ENCODE measurements at places on chromosomes 7 and 10.

DNA sequence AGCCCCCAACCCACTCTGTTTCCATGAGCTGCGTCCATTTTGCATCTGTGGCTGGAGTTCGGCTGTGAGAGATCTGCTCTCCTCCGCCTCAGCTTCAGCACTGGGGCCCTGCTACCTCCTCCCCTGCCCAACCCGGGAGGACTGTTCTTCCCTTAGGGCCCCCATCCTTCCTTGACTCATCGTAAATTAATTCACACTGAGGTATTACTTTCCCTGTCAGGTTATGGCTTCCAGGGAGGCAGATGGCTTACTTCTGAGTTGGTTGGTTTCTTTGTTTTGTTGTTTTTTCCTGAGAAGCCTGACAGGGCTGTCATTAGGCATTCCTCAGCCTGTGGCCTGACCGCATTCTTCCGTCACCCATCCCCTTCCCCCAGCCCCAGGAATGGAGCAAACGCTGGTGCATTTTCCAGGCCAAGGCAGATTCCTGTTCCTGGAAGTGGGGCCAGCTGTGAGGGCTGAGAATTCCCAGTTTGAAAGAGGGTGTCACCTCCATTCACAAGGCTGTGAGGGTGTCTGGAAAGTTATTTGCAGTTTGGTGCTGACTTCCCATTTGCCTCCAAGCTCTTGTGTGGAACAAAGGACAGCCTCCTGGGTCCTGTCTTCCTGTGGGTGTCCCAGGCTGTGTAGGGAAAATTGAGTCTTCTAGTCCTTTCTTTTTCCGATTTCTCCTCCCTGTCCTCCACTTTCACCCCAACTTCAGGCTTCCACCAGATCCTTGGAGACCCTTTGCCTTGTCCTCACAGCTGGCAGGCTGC lies 11.7 kb downstream of the CPA5 start:
- no peak for DNase-seq

GRCh38 chr10:79286318-79286951 lies 60.8 kb upstream of the PPIF start:
- peak; percentile 72 for DNase-seq

DNA sequence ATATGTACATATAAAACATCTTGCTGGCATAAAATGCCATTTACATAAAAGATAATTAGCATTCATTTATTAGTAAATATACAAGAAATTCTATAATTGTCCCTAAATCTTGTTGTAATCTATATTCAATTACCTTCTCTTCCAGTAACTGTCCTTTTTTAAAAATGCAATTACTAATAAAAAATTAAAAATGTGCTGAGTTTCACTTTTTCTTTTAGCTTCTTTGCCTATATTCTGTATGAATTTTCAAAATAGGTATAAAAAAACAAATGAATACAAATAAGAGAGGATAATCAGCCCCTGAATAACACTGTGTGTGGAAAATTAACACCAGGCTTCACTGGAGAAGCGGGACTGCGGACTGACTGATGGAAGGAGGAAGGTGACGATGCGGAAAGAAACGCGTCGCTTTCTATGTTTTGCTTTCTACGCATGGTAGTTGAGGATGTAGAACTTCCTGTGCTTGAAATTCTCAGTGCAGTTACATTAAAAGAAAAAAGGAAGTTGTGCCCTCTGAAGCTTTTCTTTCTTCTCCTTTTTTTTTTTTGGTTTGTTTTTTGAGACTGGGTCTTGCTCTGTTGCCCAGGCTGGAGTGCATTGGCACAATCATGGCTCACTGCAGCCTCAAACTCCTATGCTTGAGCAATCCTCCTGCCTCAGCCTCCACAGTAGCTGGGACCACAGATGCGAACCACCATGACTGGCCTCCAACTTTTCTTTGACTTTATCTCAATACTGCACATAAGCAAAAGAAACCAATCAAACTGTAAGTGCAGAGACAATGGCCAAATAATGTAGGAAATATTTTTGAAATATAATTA lies 7.4 kb upstream of the ZMYND11 start:
- DNase-seq = peak; percentile 27

GRCh38 chr7:135959646-135960363 lies 17.4 kb downstream of the MTPN start:
- DNase-seq = no peak

DNA sequence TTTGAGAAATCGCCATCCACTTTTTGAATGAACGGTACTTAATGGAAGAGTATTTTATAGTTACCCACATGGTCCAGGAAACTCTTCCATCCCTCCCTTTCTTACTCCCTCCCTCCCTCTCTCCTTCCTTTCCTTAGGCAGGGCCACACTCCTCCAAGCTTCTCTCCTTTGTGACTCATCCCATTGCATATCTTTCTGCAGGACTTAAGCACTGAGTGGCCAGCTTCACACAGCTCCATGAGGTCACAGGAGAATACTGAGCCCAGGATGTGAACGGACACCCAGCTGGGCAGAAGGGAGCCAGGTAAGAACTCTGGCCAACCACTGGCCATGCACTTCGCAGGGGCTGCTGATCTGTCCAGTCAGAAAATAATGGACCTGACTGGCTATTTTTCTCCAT lies 189.7 kb upstream of the ADCY1 start:
- DNase-seq = no peak

DNA sequence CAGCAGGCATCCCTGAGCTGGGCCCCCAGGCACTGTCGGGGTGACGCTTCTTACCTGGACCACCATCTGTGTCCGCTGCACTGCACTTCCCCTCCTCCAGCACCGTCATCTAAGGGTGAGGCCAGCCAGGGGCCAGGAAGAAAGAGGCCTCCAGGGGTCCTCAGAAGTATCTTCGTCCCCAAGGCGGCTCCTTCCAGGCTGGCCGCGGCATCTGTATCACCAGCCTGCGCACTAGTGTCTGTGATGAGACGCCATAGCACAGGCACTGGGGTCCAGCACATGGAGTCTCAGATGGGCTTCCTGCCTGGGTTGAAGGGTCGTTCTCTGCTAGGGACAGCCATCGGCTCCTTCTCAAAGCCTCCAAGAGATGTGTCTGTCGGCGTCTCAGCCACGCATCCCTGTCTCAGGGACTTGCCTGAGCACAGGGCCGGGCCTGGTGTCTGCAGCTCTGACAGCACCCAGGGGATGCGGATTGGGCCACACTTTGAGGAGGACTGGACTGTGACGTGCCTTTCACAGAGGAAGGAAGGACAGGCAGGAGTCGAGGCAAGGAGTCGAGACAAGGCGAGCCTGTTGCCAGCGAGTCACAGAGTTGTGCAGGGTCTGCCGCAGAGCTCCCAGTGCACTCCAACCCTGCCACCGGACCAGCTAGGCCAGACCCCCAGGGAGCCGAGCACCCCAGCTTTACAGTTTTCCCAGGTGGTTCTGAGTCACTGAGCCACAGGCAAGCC lies 101.5 kb upstream of the DIP2C start:
- DNase-seq = no peak

GRCh38 chr10:4033341-4033896 lies 248.4 kb upstream of the KLF6 start:
- DNase-seq = peak; percentile 18

GRCh38 chr10:48414778-48415177 lies 108.3 kb downstream of the MAPK8 start:
- DNase-seq = no peak

DNA sequence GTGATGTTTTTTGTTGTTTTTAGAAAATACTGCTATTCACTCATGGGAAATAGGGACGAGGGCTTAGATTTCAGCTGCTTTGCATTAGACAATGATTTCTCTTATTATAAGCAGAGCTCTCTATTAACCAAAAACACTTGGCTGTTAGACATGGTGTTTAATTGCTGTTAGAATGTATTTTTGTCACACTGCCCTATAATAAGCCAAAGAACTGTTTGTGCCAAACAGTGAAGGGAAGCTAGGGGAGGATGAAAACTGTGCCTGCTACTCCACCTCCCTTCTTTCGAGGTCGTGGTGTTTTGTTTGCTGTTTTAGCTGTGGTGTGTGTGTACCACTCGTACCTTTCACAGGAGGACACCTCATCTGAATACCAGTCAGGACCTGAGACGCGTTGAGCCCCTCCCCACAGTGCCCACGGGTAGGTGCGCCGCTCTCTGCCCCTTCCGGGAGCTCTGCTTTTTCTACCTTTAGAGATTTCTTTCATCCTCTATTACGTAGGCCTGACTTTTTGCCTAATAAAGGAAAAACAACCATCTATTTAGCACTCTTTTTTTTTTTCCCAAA lies 57.9 kb downstream of the CUX1 start:
- DNase-seq = no peak

GRCh38 chr7:66629222-66630062 lies 761 bp downstream of the KCTD7 start:
- DNase-seq = peak; percentile 22

DNA sequence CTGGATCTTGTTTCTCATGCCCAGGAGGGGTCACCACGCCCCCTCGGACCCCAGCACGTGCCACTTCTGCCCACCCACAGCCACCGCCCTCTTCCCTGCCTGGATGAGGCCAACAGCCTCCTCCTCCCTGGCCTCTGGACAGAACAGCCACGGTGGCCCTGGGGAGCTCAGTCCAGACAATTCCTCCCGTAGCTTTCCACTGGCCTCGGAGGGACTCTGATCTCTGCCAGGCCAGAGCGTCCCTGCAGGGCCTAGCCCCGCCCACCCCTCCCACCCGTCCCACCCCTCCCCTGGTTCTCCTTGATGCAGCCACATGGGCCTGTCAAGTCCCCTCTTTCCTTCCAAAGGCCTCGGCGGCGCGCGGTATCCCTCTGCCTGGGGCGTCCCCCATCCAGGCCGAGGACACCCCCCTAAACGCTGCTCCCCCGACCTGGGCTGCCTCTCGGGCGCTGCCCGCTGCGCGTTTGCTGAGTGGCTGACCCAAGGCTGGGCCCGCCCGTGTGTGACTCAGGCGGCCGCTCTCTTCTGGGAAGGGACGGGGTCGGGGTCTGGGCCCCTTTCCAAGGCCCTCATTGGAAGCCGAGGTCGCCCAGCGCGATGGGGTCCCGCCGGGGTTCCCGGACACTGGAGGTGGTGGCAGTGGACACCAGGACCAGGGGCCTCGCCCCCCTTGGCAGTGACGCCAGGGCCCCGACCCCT lies 557 bp downstream of the TMEM120A start:
- DNase-seq = peak; percentile 13

DNA sequence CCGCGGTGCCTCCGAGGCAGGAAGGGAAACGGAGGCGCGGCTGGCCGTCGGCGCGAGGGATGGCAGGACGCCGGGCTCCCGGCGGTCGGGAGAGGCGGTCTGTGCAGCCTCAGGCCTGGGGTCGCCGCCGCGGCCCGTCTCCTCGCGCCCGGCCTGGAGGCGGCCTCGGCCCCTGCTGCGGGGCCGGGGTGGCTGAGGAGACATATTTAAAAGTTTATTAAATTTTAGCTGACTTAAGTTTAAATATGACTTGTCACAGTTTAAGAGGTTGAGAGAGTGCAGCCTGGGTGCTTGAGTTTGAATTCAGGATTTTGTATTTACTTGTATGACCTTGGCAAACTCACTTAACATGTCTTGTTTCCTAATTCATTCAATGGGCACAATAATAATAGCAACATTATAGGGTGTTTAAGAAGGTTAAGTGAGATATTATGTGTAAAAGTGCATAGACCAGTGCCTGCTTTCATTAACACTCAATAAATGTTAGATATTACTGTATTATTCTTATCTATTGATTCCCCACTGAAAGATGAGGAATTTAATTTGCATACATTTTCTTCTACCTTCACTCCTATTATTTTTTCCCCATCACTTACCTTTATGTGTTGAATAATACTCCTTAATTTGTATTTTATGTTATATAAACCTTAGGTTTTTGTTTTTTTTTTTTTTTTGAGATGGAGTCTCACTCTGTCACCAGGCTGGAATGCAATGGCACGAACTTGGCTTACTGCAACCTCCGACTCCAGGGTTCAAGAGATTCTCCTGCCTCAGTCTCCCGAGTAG lies 718 bp downstream of the DYNC2I1 start:
- DNase-seq = no peak

GRCh38 chr10:62050893-62051433 lies 149.5 kb downstream of the ARID5B start:
- DNase-seq = peak; percentile 70

GRCh38 chr10:31143331-31143935 lies 111.8 kb upstream of the ZNF438 start:
- no peak for DNase-seq

GRCh38 chr10:128971374-128972035 lies 495.5 kb upstream of the MGMT start:
- no peak for DNase-seq

DNA sequence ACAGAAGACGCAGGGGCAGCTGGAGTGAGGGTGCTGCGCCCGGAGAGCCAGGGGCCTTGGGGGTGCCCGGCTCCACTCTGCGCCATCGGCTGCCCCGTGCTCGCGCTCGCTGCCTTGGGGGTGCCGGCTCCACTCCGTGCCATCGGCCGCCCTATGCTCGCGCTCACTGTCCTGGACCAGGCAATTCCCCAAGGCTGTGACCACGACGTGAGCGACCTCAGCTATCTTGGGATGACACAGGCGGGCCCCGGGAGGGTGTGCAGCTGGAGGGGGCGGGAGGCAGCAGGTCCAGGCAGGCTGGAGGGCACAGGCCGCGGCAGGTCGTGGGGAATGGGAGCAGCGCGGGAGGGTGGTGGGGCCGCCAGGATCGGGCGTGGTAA lies 29.7 kb downstream of the CYP2W1 start:
- no peak for DNase-seq

DNA sequence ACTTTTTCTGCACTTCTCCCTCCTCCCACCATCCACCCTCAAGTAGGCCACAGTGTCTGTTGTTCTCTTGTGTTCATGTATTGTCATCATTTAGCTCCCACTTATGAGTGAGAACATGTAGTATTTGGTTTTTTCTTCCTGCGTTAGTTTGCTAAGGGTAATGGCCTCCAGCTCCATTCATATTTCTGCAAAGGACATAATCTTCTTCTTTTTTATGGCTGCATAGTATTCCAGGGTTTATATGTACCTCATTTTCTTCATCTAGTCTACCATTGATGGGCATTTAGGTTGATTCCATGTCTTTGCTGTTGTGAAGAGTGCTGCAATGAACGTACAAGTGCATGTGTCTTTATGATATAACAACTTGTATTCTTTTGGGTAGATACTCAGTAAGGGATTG lies 230.4 kb downstream of the ARL4A start:
- no peak for DNase-seq

GRCh38 chr7:149727899-149728476 lies 45.4 kb downstream of the ZNF467 start:
- DNase-seq = no peak

DNA sequence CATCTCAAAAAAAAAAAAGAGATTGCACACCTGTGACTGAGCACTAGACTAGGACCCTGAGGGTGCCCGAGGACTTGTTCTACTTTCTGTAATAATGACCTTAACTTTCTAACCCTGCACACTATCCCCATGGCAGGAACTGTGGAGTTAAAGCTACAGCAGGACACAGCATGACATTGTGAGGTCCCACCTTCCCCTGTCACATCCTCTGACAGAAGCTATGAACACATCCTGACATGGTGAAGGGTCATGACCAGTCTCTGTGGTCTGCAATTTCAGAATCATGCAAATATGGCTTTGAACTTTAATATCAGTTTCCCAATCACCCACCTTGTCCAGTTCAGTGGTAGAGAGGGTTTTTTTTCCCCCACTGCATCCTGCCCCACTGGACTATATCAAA lies 18.5 kb upstream of the SAR1A start:
- DNase-seq = no peak

- peak; percentile 48 for DNase-seq
Measured at GRCh38 chr10:134247-135131, 766 bp upstream of the ZMYND11 start.

Measured in stimulated activated CD4-positive, alpha-beta T cell treated with anti-CD3 and anti-CD28 coated beads, Interleukin-2, amount 100 ng/mL, for 24 hours (primary cell).